ENCODE measurements at places on chromosomes 5 and 9.

DNA sequence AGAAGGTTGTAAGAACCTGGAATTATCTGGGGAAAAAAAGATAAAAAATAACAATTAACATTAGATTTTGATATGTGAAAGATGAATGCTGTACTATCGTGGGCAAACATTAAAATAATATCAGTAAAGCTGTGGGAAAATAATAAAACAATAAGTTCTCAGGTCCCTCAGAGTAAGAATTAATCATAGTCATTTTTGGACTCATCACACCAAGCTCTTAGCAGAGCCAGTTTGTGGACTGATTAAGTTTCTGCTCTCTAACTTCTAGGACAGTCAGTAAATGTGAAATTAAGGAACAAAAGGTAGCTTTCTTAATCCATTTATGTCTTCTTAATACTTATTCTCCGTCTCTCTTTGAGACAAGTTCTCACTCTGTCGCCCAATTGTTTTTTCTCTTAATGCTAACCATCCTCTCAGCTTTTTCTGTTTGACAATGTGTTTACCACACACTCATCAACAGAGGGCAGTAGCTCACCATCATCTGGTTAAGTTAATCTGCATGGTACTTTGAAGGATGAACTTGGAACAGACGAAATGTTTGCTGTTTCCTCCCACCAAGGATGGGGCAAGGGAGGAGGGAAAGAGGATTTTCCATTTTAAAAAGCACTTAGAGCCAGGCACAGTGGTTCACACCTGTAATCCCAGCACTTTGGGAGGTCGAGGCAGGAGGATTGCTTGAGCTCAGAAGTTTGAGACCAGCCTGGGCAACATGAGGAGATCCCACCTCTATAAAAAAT lies 5.3 kb upstream of the ACO1 start:
- DNase-seq: peak; percentile 29

GRCh38 chr5:178625679-178626483 lies 969 bp downstream of the CLK4 start:
- DNase-seq: peak; percentile 37

DNA sequence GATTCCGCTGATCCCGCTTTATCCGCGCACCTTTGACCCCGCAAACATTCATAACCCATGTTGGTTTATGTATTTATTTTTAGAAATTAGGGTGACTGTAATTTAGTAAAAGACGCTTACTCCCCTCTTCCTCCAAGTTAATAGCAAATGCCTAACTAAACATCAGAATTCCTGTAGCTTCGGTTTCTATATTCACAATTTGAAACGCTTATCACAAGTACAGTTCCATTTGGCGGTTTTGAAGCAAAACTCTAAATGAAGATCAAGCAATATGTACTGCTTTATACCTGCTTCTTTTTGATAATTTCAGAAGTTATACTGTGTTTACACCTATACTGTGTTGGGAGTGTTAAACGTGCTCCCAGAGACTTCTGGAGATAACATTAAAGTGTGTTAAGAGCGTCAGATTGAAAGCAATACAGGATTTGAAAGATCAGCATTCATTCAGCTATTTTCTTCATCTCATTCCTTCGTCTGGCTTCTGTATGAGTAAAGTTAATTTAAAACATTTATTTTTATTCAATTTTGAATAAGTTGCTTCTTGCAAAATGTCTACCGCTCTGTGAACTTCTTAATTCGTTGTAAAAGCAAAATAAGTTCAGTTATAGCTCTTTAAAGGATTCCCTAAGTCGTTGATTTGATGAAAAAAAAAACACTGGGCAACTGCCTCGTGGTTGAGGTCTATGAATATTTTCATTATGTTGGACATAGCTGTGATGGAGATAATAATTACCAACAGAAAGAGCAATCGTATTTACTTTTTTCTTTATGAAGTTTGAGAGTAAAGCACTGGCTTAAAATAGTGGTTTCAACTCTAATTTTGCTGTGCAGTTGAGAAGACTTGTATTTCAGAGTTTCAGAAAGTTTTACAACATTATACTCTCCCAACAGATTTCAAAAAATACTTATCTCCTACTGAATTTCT lies 2.5 kb downstream of the PRDM6 start:
- no peak for DNase-seq

DNA sequence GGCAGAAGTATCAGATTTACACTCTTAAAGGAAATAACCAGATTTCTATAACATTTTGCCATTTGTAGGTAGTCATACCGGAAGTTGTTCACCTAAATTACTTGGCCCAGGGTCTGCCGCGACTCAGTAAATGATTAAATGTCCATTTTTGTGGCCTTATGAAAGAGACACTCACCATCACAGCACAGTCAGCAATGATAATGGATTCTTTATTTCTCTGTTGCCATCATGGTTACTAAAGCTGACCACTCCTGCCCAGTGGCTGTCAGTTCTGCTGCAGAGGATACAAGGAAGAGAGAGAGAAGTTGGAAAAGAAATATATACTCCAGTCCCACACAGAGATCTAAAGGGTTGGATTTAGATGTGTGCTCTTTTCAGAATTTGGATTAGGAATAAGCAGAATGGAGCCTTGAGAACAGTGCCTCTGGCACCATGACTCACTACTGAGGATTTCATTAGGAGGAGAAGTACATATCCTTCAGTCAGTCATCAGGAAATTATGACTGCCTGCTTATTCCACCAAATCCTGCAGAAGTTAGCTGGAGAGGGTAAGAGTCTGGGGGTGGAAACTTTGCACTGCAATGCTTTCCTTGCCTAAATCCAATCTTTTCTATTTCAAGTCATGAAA lies 72.8 kb upstream of the EFNA5 start:
- DNase-seq: no peak

- no peak for DNase-seq
Measured at GRCh38 chr5:172926796-172927195, 32.4 kb upstream of the RPL26L1 start.

GRCh38 chr9:35966433-35966832 lies 8.5 kb upstream of the OR2S2 start:
- DNase-seq: no peak

DNA sequence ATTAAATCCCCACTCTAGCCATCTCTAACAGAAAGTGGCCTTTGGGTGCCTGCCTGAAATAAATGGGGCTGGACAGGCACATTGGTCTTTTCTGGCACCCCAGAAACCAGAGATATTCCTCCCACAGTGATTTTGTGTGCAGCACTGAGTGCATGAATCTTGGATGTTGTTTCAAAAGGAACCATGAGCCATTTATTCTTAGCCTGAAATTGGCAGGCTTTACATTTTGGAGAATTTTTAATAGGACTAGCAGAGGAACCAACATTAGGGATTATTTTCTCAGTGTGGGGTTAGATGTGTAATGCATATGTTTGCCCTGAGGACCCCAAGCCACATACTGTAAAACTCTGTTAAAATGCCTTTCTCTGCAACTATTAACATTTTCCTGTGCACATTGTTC lies 451.3 kb downstream of the NFIB start:
- no peak for DNase-seq

- no peak for DNase-seq
Measured at GRCh38 chr5:44538797-44539601, 149.8 kb upstream of the FGF10 start.

GRCh38 chr5:135986891-135987401 lies 32.2 kb upstream of the LECT2 start:
- DNase-seq: no peak

DNA sequence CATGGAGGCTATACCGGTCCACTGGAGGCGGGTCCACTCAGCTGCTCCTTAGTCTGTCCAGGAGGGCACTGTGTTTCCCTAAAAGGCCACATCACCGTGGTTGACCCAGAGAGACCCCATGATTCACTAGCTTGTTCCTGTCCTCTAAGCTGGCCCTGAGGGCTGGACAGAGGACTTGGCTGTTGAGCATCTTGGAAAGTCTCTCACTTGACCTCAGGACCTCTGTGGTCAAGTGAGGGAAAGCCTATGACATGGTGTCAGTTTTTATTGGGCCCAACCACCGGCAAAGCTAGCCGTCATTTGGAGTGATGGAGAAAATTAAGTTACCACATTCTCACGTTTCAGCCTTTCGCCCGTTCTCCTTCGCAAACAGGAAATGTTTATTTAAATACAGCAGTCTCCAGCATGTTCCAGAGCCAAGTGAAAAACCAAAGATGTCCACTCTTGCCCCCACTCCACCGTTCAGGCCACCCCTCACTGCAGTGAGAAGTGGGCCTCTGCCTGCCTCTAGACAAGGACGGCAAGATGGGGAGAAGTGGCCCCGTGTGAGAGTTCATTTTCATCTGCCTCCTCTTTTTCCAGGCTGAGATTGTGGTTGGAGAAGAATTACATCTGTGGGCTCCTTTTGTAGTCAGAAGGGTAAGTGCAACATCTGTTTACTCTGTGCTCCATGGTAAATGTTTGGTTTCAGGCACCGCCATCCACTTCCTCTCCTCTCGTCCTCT lies 4.4 kb downstream of the SLIT3 start:
- no peak for DNase-seq

DNA sequence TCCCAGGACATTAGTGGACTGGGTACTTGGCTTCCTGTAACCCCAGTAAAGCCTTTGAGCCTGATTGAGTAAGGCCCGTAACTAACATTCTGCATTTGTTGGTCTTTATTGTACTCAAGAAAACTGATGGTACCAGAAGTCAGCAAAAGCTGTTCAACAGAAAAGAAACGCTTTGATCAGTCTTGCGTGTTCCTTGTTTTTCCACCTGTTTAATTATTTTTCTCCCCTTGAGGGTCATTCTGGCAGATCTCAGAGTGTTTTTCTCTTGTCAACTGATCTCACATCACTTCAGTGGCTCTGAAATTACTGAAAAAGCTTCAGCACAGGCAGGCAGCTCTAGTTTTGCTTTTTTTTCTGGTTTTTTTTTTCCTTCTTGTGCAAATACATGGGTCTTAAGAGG lies 6.1 kb upstream of the TMEM268 start:
- no peak for DNase-seq

DNA sequence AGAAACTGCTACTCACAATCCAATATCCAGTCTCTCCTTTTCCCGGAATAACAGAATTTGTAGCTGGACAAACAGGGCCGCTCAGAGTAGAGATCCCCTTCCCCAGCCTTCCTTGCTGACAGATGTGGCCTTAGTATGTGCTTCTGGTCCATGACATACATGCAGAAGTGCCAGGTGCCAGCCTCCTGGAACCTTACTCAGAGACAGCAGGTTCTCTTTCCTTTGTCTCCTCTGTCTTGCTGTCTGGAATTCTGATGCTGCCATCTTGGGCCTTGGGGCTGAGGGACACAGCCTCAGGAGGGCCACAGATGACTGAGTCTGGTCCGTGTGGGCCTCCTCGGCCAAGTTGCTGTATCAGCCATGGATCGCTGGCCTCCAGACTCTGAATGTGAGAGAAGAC lies 210.1 kb downstream of the PAX5 start:
- no peak for DNase-seq

GRCh38 chr9:99416007-99416406 lies 193.9 kb downstream of the SEC61B start:
- no peak for DNase-seq

DNA sequence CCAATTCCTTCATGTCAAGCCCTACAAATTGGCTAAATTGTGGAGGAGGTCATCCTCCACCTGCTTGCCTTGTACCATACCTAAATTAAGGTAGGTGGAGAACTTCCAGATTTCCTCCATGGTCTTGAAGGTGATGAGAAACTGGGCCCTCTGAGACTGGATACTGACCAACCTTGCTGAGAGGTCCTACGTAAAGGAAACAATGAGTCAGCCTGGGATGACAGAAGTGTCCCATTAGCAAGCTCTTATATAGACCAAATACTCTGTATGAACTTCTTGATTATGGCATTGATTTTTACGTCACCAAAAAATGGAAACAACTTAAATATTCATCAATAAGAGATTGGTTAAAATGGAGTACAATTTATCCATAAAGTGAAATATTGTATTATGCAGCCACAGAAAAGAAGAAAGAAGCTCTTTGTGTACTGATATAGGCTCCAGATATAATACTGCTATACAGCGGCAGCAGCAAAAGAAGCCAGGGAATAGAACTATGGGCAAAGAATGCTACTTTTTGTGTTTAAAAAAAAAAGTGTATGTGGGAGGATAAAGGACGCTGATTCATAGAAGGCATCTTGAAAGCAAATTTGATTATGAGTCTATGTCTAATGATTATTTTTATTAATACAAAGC lies 18.3 kb downstream of the SH3TC2 start:
- no peak for DNase-seq

GRCh38 chr9:24459953-24460352 lies 85.7 kb downstream of the IZUMO3 start:
- DNase-seq: no peak

- no peak for DNase-seq
Measured at GRCh38 chr9:128497824-128498610, 6.5 kb upstream of the GLE1 start.

DNA sequence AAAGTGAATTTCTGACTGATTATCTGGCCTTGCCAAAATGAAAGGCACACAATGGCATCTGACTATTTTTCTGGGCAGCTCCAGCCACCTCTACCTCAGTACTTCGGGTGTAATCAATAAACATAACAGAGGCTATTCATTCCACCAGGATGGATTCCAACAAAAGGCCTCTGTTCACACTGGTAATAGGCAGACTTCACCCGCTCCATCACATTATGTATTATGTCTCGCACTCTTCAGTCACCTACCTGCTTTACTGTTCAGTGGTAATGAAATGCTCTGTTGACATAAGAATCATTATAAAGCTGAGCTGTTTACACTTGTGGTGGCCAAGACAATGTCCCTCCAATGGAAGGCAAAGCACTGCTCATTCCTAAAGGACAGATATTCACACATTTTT lies 1333.7 kb upstream of the WWC1 start:
- DNase-seq: no peak

- DNase-seq: no peak
Measured at GRCh38 chr9:137382444-137383080, 40.4 kb downstream of the EXD3 start.

DNA sequence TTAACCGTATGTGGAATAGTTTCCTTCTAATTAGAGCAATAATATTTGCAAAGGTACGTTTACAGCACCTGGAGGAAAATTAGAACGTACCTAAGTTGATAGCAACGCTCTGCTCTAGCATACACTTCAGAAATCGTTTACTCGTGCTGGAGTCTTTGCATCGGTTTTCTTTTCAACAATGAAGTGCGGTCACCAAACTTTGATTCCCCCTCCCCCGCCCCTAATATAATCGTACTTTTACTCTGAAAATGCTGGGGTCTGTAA lies 506 bp downstream of the ADAMTS19 start:
- no peak for DNase-seq

GRCh38 chr5:2427983-2428382 lies 323.5 kb downstream of the IRX2 start:
- no peak for DNase-seq

GRCh38 chr5:15105799-15106393 lies 234.3 kb upstream of the ANKH start:
- peak; percentile 38 for DNase-seq

- no peak for DNase-seq
Measured at GRCh38 chr5:50967563-50968355, 301.3 kb downstream of the PARP8 start.

- no peak for DNase-seq
Measured at GRCh38 chr5:158570502-158570901, 529.2 kb downstream of the EBF1 start.

GRCh38 chr5:1663186-1663585 lies 136.5 kb downstream of the MRPL36 start:
- DNase-seq: no peak

Measured in HuH-7.5 (cell line).